ENCODE measurements at places on chromosomes 6 and 20.

DNA sequence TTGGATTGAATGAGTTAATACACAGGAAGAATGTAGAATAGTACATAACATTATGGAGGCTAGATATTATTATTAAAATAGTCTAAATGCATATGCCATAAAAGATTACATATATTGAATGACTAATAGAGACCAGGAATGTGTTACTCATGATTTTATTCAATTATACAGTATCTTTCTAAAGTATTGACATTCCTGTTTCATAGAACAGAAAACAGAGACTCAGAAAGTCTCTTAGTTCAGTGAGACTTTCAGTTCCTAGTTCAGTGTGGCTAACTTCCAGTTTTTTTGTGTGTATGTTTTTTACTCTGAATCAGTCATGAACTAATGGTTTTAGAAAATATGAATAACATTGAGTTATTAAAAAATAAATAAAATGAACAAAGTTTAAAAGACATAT lies 34.6 kb upstream of the TMEM244 start:
- no peak for DNase-seq

DNA sequence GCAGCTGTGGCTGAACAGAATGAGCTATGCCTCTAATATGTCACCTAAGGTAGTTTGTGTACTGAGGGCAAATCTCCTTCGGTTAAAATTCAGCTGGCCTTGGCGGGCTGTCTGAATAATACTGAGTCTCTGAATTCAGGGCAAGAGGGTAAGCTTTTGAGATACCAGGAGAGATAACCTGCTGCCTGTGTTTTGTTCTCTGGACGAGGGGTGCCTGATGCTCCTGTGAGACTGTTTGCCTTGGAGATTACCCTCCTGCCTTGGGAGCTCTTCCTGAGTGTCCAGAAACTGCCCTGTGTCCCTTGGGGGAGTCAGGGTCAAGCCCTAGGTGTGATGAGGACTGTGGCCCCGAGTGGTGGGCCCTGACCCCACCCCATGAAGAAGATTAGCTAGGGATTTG lies 282.9 kb downstream of the KIF16B start:
- no peak for DNase-seq

- DNase-seq = peak; percentile 43
Observed at GRCh38 chr6:149045404-149045803, 272.1 kb upstream of the TAB2 start.

GRCh38 chr6:97222903-97223302 lies 60.1 kb downstream of the MMS22L start:
- DNase-seq = no peak

DNA sequence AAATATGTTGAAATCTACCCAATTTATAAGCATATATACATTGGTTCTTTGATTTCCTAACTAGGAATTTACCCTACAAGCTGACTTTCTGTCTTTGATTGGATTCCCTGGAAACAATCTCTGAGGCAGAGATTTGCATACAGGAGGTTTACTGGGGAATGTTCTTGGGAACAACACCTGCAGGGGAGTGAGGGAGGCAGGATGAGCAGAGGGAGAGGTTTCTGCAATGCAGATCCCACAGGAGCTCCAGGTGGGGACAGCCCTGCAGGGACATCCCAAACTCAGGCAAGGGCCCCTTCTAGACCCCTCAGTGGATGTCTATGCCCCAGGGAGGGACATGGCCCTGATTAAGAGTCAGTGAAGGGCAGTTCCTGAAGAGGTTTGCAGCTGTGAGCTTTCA lies 95.2 kb upstream of the CCDC167 start:
- DNase-seq = no peak

DNA sequence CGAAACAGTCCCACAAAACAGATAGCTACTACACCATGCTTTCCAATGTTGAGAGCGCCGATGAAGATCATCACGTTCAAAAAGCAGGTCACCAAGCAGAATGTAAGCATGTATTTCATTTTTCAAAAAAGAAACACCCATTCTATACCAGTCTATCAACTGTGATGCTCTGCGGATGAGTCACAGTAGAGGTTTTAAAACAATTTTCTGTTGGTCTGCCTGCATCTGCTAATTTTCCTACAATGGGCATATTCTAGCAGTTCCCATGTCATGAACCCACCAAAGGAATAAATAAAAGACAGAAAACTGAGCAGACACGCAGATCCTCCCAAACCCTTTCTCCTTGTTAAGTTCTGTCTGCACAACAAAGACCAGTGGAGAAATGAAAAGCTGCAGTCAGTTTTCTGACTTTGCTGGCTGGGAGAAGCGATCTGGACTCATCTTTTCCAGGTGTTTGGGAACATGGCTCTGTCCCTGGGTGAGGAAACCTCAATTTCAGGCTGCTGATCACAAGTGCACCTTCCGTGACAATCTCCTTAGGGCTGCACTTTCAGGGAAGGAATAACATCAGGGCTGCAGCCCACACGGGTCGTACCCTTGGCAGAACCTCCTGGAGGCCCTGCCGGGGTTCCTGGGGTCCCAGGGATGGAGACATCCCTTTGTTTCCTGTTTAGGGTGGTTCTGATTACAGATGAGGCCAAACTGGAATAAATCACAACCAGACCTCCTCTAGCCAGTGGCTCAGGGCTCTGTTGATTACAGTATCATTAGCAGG lies 200.1 kb downstream of the BMP7 start:
- DNase-seq = no peak

DNA sequence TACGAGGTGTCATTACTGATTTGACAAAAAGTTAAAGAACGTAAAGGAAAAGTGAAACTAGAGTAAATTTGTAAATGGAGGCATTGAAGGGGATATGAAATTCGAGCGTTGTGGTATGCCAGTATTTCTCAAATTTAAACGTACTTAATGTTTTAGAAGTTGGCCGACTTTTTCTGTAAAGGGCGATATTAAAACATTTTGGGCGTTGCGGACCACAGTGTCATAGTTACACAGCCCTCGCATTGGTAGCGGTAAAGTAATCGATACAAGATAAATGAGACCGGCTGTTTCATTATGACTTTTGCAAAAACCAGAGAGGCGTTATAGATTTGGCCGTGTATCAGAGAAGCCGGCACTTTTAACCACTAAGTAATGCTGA lies 39.6 kb downstream of the OR2B2 start:
- no peak for DNase-seq

DNA sequence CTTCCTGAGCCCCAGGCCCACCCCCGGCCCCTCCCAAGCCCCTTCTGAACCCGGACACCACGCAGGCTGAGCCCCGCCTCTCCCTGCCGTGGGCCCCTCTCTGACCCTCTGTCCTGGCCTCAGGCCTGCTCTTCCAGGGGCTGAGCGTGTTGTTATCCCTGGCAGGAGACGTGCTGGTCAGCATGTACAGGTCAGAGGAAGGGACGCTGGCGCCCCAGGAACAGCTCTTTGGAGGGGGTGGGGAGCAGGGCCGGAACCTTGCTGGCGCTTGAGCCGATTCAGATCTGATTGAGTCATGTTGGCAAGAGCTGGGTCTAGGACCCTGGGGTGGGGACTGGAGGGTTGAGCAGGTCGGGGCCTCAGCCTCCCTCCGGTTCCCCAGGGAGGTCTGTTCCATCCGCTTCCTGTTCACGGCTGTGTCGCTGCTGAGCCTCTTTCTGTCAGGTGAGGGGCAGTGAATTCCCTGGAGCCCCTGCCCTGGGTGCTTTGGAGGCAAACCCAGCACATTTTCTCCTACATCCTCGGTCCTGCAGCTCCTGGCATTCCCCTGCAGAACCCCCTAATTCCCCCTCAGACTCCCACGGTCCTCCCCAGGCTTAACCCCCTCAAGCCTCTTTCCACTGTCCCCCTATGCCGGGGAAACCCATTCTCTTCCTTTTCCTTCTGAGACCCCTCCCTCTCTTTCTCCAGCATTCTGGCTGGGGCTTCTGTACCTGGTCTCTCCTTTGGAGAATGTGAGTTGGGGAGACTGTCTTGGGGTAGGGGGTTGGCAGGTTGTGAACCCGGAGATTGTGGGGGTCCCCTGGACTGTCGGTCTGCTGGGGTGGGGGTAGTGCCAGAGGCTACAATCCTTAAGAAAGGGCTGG lies 2.0 kb downstream of the SPAG4 start:
- DNase-seq = peak; percentile 52
